ENCODE measurements at places on chromosomes 2 and 18.

DNA sequence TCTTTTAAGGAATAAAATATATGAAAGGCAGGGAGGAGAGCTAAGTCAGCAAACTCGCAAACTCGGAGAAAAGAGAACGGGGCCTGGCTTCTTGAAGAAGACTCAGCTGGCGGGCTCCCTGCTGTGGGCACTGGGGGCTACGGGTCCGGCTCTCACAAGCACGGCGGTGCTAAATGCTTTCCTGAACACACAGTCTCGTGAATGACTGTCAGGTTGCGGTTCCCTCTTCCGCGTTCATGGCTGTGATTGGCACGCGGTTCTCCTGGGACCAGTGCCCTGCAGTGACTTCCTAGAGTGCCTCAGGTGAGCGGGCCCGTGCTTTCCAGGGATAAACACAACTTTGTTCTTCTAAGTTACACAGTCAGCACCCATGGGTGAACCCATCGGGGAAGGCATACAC lies 208.4 kb downstream of the HDAC4 start:
- DNase-seq, result no peak

DNA sequence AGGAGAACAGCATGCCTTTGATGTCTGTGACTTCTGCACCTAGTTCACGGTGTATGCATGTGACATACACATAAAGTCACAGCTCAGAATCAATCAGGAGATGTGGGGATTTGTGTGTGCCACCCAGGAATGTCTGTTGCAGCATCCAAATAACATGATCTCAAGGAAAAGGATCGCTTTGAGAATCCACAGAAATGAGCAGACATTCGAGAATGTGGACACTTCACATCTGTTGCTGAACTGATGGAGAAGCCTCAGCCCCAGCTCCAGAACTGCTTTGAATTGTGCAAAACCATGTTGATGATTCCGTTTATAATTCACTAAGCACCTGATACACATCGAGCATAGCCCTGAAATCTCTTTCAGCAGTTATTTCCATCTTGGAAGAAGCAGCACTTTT lies 208.6 kb downstream of the CMPK2 start:
- DNase-seq, result no peak

- DNase-seq, result peak; percentile 25
Observed at GRCh38 chr2:137865954-137866540, 98.2 kb upstream of the HNMT start.

DNA sequence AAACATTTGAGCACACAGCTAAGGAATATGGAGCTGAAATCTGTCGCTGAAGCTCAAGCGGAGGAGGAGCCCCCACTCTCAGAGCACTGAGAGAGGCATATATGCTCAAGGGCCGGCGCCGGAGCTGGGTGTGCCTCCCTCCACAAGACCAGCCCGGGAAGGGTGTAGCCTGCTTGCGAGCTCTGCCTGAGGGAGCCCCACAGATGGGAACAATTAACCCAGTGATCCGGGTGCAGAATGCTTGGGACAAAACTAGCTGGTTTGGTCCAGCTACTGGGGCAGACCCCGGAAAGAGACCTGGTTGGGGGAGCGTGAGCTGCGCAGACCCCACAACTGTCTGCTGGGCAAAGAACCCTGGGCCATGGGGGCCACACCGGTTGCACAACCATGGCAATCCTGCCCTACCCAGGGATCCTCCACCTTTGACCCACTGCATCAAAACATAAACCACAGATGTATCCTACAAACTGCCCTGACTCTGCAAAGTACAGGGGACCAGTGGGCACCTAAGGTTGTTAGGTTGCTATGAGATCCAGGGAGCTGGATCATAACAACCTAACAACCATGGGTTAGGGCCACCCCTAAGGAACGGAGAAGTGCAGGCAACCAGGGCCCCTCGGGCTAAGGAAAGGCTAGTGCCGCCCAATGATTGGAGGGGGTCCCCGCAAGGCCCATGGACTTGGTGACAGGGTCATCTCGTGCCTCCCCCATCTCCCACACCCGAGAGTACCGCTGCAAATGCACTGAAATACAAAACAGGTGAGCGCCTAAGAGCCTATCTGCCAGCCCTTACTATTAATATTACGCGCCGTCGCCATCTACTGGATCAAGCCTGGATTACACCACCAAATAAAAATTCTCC lies 53.4 kb upstream of the SCN1A start:
- peak; percentile 12 for DNase-seq

DNA sequence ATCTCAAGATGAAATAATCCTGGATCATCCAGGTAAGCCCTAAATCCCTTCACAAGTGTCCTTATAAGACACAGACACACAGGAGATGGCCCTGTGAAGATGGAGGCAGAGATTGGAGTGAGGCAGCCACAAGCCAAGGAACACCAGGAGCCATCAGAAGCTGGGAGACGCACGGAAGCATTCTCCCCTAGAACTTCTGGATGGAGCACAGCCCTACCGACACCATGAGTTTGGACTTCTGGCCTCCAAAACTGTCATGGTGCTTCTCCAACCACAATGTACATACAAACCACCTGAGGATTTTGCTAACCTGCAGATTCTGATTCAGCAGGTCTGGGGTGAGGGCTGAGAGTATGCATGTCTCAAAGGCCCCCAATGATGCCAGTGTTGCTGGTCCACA lies 42.5 kb downstream of the ADD2 start:
- no peak for DNase-seq

GRCh38 chr2:238971318-238972145 lies 123.6 kb downstream of the TWIST2 start:
- DNase-seq, result no peak

DNA sequence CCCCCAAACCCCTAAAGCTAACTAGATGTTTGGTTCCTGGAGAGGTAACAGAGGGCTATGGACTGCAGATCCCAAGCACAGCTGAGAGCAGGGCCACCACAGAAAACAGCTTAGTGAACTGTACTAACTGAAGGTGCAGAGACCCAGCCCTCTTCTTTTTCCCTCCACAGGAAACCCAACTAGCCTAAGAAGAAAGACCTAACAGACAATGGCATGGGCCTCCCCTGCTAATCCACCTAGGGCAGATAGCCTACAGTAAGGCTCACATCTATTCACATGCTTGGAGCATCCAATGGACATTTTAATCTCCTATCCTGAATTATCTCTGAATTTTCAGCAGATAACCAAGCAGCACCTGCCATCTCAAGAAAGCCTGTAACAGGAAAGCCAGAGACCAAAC lies 8.8 kb upstream of the FECH start:
- no peak for DNase-seq

GRCh38 chr2:84925336-84925723 lies 19.9 kb downstream of the TMSB10 start:
- DNase-seq, result no peak

DNA sequence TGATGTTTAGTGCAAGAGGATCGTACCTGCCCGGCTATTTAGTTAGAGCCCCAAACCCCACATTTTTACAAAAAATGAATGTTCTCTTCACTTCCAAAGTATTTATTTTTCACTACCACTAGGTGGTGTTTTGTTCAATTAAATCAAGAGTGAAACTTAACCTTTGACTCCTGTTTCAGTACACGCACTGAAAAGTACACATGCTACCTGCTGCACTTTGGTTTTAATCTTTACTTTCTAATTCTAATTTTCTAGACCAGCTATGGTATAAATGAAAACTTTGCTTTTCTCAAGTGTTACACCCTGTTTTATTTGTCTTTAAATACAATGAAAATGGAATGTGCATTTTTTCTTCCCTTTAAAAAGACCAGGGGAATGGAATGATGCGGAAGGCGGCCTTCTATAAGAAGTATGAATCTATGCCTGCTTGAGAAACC lies 31.4 kb upstream of the CHN1 start:
- no peak for DNase-seq

DNA sequence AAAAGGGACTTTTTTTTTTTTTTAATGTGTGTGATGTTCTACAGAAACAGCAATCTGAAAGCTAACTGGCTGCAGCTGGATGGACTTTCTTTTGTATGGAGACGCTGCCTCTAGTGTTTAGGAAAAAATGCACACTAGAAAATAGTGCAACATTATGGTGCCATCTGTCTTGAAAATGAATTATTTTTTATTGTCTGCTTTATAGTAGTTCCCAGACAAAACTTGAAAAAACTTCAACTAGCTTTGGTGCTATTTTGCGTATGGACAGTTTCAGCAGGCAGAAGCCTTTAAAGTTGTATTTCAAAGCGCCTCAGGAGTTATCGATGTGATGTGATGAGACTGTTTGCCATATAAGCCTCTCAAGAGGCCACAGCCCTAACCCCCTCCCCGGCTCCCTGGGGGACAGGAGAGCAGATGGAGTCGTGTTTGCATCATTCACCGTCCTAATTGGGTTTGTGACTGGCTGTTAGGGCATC lies 86.9 kb downstream of the LTBP1 start:
- DNase-seq, result no peak

GRCh38 chr18:48229552-48229981 lies 179.6 kb downstream of the ZBTB7C start:
- no peak for DNase-seq

- DNase-seq, result no peak
Observed at GRCh38 chr2:44649381-44649780, 287.6 kb downstream of the CAMKMT start.

DNA sequence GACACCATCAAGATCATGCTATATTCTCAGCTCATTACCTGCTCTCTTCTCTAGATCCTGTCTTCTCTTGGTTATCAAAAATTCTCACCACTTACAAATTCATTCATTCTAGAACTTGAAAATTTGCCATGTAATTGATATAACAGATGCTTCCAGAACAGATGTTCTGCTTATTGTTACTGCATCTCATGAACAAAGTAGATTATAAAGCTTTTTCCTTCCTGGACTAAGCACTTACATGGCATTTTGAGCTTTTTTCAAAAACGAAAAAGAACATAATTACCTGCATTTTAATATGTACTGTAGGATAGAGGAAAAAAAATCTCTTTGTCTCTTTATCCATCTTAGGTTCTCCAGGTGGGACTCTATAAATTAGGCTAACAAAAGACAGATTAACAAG lies 79.6 kb upstream of the CREB1 start:
- no peak for DNase-seq

DNA sequence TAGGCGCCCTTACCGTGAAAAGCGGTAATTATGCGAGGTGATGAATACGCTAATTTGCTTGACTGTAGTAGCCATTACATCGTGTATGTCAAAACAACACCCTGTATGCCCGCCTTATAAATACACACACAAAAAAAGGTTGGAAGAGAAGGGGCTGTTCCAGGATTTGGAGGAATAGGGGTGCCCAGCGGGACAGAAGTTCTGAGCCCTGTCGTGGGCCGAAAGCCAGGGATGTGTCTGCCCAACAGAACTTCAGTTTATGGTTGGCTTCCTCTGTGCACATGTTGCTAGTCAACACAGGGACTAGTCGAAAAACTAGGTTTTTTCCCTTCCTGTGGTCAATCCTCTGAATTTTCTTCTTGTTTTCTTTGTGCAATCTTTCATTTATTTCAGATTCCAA lies 182.5 kb downstream of the ACKR3 start:
- DNase-seq, result no peak

DNA sequence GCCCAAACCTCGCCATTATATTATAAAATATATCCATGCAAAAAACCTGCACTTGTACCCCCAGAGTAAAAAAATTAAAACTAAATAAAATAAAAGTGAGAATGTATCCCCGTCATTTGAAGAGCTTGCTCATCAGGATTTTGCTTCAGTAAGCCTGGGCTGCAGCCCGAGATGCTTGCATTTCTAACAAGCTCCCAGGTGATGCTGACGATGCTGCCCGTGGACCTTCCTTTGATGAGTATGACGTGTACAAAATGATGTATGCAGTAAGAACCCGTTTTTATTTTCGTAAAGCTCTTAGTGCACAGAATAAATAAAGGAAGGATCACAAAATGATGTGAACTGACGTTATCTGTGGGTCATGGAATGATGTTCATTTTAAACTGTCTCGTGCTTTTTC lies 63.5 kb downstream of the CRACDL start:
- no peak for DNase-seq

GRCh38 chr2:11055679-11056215 lies 99.5 kb upstream of the SLC66A3 start:
- no peak for DNase-seq

DNA sequence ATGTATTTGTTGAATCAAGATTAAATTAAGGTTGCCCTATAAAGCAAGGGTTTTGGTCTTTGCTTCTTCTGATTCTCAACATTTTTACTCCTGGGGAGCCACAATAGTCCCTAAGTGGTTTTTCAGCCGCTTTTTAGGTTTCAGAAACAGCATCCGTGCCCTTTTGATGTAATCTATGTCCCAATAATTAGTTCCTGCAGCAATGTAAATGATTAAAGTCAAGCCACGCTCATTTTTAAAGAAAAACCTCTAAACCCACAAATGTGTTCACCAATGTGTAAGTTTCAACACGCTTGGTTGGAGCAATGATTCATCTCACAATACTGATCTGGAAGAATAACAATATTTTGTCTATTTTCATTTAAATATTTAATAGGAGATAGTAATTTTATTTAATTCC lies 5.6 kb downstream of the ARL4C start:
- DNase-seq, result no peak

DNA sequence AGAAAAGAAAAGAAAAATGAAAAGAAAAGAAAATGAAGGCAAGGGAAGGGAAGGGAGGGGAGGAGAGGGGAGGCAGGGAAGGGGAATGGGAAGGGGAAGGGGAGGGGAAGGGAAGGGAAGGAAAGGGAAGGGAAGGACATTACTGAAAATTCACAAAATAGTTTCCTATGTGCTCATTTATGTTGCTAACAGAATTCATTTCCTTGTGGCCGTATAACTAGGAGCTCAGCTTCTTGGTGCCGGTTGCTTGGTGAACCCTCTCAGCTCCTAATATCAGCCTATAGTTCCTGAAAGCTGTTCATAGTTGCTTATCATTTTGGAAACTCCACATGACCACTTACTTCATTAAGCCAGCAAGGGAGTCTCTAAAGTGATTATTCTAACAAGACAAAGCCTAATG lies 379.8 kb upstream of the TMEFF2 start:
- DNase-seq, result no peak

- DNase-seq, result no peak
Observed at GRCh38 chr2:63058921-63059792, 8.5 kb downstream of the OTX1 start.

GRCh38 chr2:16127276-16127940 lies 187.1 kb downstream of the MYCN start:
- no peak for DNase-seq

GRCh38 chr18:23617412-23618014 lies 31.2 kb upstream of the NPC1 start:
- no peak for DNase-seq

DNA sequence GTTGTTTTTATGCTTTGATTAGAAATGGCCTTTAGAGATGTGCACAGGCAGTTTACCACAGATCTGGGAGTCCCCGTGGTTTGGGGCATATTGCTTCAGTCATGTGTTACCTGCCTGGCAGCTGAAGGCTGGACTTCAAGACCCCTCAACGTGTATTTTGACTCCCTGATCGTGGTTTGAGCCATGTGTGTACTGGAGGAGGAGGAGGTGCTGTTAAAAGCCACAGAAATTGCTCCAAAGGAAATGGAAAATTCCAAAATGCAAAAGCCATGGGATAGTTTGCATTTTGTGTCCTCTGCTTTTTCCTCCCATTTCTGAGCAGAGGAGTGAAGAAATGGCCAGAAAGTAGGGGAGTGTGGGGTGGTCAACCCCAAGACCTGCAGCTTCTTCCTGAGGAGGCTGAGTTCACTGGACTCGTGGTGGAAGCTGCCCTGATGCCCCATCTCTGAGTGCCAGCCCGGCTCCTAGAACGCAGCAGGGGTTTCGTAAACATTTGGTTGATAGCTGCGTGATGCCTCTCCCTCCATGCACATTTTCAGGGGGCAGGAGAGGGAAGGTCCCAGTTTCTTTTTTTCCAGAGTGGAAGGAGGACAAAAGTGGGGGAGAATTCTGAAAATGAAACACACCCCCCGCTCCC lies 45.7 kb downstream of the ITGB1BP1 start:
- DNase-seq, result no peak
